Astrocyte of the cerebellum (primary cell): ENCODE measurements at places on chromosomes 12 and 14.
A peak's percentile ranks its signal among the peaks of the same experiment; 100 is the strongest.

GRCh38 chr14:51216602-51217001, 23.4 kb upstream of the TMX1 start:
- DNase-seq: no peak

DNA sequence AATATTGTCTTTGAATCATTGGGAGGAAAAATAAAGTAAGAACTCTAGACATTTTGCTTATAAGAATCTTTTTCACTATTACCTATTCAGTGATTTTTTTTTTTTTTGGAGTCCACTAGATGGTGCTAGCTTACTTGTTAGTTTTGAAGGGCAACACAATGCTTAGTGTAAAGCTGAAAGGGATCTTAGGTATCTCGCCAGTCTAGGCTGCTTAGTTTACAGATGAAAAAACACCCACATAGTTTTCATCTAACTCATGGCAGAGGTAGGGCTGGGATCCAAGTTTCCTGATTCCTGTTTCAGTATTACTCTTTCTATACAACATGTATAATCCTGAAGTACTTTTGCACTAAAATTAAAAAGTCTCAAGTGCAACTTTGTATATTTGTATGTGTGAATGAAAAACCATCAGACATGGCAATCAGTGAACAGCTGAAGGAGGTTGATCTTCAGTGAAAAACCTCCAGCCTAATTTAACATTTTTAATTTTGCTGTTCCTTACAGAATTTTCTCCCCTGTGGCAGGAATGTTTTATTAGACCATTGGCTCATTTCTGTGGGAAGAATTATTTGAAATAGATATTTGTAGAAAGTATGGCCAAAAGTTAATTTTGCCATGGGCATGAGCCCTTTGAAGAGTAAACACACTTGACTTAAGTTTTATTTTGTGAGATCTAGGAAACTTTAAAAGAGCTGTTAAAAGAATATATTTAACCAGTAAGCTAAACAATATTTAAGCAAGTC, 40.7 kb downstream of the LRRIQ1 start:
- peak; percentile 93 for DNase-seq

DNA sequence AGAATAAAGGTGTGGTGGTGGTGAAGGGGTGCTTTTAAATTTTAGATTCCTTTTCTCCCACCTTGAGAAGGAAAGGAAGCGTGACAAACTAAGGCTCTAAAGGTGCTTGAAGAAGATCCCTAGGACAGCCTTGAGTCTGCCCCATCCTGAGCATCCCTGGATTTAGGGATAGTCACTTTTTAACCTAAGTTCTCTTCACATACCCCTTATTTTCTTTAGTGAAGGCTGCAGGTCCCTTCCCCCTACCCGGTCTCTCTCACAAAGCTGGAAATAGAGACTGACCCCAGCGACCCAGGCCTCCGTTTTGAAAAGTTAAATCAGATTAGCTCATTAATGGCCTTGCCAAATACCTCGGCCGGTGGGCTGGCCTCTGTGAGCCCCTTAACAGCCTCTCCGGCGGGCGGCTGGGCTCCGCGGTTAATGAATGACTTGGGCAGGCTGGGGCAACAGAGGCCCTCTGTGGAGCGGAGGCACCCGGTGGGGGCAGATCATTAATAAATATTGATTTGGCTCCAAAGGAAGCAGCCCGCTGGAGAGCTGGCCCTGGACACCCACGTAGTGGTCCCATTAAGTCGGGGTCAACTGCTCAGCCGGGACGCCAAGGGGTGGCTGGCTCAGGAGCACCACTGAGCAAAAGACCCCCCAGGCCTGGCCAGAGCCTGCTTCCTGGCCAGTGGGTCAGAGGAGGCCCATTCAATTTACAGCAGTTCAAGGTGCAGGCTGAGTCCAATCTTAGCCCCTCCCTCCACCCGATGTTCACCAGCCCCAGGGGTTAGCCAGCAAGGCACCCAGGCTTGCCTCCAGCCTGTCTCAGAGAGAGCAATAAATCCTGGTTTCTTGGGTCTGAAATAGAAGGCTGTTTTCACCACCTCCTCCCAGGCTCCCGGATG, 31.8 kb downstream of the PAH start:
- no peak for DNase-seq

- DNase-seq: peak; percentile 82
Observed at GRCh38 chr14:61466249-61466904, 145.0 kb downstream of the PRKCH start.

DNA sequence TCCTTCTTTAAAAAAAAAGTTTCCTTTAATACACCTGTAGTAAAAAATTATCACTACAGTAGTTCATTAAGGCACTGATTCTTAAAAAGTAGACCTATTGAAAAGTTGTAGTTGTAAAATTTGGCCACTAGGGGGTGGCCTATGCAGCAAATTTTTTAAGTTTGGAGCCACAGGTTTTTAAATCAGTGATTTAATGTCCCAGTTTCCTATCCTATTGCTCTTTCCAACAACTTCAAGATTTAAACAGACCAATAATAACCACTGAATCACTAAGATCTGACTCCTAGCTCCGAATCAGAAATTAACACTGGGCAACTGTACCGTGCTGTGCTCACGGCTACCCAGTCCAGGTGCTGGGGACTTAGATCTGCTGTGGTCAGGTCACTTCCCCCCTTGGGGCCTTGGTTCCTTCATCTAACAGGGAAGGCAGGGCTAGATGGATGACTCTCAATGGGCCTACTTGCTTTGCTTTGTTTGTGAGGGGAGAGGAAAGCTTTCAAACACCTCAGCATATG, 279.3 kb downstream of the MED13L start:
- DNase-seq: peak; percentile 54

DNA sequence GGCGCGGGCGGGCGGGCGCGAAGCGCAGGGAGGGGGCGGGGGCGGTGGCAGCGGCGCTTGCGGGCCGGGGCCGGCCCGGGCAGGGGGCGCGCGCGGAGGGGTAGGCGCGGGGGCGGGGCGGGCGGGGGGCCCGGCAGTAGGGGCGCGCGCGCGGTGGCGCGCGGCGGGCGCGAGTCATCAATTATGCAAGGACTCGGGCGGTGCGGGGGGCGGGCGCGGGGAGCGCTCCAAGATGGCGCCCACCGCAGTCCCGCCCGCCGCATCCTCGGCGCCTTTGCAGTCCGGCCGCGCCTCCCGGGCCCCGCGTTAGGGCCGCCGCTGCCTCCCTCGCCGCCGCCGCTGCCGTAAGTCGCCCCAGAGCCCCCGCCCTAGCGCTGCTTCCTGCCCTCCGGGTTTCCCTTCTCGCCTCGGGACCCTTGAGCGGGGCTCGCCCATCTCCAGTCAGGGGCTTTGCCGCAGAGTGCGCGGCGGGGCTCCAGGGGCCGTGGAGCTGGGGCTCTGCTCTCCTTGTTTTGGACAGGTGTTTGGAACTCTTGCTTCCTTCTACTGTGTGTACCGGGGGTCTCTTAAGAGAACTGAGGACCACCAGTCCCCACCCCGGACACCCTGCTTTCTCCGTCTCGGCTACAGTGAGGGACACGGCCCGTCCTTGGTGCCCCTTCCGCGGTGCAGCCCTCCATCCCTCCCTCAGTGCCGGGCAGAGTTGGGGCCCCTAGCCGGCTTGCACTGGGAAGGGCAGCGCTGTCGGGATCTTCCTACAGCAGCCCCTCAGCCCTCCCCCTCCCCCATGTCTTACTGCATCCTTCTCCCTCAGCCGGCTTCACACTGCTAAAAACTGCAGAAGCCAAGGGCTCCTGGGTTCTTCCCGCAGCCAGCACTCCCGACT, at the start of gene SCN8A:
TSS of gene SCN8A (plus strand) at position 218 of the 886 bp plus-strand sequence. CDS start 71,585 bp downstream, outside the sequence.
- DNase-seq: no peak

DNA sequence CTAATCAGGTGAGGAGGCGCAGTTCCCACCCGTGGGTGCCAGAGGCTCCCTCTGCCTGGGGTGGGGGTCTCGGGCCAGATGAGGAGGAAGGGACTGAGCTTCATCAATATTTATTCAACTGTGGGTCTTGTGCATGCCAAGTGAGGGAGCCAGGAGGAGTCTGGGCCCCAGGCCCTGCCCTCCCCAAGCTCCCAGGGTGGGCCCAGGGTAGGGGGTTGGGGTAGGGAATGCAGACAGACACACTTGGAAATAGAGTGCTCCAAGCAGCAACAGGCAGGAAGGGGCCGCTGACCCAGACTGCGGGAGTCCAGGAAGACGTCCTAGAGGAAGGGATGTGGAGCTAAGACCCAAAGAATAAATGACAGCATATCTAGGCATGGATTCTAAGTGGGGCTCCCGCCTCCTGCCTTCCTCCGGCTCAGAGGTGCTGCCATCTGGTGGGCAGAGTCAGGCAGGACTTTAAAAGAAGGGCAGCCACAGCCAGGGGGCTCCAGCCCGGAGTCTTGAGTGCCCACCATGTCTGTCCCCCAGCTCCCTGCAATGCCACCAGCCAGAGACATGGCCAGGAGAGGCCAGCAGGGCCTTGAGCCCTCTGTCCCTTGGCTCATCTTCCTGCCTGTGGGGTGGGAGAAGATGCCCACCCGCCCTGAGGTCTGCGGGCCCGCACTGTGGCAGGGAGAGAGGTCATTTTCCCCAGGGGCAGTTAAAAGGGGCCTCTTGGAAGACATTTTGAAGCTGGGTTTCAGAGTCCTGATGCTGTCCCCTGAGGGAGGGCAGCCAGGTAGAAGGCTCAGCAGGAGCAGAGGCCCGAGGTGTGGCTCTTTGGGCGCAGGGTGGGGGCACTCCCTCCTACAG, 70.1 kb downstream of the PHETA1 start:
- peak; percentile 13 for DNase-seq

GRCh38 chr12:12985817-12986408, 14.2 kb downstream of the HEBP1 start:
- DNase-seq: no peak

DNA sequence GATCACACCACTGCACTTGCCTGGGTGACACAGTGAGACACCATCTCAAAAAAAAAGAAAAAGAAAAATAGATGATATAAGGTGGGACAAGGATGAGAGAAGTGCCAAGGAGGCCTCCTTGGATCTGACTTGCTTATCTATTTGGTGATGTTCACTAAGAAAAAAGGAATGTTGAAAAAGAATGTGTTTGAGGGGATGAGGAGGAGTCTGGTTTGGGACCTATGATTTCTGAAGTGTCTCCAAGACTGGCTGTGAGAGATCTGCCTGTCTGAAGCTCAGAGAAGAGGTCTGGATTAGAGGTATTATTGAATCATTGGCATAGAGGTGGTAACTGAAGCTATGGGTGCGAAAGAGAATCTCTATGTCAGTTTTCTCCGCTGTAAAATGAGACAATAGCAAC, 42.8 kb downstream of the BCAT1 start:
- no peak for DNase-seq

GRCh38 chr14:92109490-92109889, 3.1 kb upstream of the ATXN3 start:
- no peak for DNase-seq

DNA sequence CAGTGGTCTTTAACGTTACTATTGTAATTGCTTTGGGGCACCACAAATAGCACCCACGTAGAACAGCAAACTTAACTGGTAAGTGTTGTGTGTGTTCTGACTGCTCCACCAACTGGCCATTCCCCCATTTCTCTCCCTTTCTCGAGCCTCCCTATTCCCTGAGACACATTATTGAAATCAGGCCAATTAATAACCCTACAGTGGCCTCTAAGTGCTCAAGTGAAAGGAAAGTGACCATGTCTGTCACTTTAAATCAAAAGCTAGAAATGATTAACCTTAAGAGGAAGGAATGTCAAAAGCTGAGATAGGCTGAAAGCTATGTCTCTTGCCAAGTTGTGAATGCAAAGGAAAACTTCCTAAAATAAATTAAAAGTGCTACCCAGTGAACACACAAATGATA, 22.3 kb downstream of the PPP1R13B start:
- DNase-seq: no peak

- no peak for DNase-seq
Observed at GRCh38 chr12:131464081-131464480, 246.8 kb upstream of the SFSWAP start.

- peak; percentile 38 for DNase-seq
Observed at GRCh38 chr14:70754991-70755390, 54.3 kb downstream of the MAP3K9 start.

GRCh38 chr12:111905502-111905901, 63.5 kb downstream of the MAPKAPK5 start:
- no peak for DNase-seq

DNA sequence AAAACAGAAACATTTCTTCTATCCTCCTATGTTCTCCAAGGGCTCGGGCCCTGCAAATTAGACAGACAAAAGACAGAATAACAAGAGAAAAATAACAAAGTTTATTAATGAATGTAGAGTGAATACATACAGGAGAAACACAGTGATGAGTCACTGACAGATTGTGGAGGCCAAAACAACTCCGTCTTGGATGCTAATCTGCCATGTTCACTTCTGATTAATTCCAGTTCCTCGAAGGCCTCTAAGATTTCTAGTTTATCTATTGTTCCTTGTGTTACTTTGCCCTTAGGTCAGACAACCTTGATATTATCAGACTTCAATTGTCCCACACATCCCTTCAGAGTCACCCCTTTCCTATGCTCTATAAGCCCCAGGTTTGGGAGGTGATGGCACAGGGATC, 26.8 kb upstream of the NEDD1 start:
- DNase-seq: no peak

DNA sequence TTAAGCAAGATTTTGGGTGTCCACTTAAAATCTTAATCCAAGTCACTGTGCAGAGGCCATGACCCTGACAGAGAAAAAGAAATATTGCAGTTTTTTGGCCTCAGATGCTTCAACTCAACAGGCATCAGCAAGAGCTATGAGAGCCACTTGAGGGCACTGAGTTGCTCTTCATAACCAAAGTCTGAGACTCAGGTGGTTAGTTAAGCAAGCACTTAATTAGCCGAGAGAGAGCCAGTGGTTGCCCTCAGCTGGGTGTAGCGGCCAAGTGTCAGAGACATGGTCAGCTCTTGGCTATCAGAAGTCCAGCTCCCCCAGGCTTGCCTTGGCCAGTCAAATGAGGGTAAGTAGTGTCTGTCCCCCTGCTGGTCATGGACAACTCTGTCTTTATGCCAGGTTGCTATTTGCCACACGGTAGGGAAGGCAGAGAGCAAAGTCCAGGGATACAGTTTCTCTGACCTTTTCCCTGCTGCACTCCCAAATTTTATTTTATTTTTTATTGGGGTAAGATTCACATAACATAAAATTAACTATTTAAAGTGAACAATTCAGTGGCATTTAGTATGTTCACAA, 9.0 kb upstream of the KRT71 start:
- DNase-seq: no peak

DNA sequence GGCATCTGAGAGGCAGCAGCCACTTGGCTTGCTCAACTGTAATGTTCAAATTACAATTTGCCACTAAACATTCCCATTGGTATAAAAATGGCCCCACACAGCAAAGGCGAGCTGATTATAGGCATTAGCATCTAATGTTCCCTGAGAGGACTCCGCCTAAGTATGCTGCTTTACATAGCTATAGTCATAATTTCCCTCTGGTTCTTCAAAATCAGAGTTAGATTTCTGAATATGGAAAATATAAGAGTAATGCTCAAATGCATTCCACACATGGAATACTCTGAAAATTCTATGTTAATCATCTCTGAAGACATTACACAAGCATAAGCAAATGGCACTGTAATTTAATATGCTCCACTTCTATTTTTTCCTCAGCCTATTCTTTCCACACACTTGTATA, 83.7 kb upstream of the BTG1 start:
- no peak for DNase-seq
